Activated naive CD4-positive, alpha-beta T cell treated with anti-CD3 and anti-CD28 coated beads, Interleukin-2, amount 10 ng/mL, durations not matched to agents 7 days and 5 days (primary cell): ENCODE measurements at places on chromosomes 12 and 14.
A peak's percentile ranks its signal among the peaks of the same experiment; 100 is the strongest.

GRCh38 chr14:39267608-39268005, 33.9 kb downstream of the MIA2 start:
- peak; percentile 29 for DNase-seq
- peak overlapping the region; percentile 94 for H3K27ac ChIP-seq
- peaks cover 57% of the 10 kb centered on the region for H3K4me1 ChIP-seq
- H3K27me3 ChIP-seq, result no peaks in the 10 kb centered on the region

DNA sequence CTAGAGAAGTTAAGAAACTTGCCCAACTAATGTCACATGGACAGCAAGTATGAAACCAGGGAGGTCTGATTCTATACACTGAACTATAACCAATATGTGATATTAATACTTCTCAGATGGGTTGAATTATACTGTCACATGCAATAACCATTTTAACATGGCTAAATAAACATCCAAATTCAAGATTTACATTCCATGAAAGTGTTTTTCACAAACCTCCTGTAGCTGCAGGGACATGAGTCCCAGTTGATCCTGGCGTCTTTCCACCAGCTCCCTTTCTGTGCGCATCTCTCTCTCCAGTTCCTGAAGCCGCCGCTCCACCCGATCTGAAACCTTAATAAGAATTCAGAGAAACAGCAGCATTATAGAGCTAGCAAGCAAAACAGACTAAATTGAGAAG, 79.0 kb downstream of the CEP128 start:
- no peak for DNase-seq
- H3K36me3 ChIP-seq, result peaks cover 15% of the 10 kb centered on the region
- H3K4me1 ChIP-seq, result no peaks in the 10 kb centered on the region
- no peaks in the 10 kb centered on the region for H3K27me3 ChIP-seq
- H3K4me3 ChIP-seq, result no peak overlapping the region

DNA sequence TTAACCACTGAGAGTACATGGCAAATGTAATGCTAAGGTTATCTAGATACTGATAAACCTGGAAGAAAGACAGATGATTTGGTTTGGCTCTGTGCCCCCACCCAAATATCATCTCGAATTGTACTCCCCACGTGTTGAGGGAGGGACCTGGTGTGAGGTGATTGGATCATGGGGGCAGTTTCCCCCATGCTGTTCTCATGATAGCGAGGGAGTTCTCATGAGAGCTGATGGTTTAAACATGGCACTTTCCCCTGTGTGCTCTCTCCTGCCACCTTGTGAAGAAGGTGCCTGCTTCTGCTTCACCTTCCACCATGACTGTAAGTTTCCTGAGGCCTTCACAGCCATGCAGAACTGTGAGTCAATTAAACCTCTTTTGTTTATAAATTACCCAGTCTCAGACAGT, 14.2 kb downstream of the NOXRED1 start:
- H3K36me3 ChIP-seq, result no peaks in the 10 kb centered on the region
- H3K4me1 ChIP-seq, result peaks cover 14% of the 10 kb centered on the region

GRCh38 chr12:132026061-132026795, 76.5 kb downstream of the EP400 start:
- no peak overlapping the region for H3K4me3 ChIP-seq
- H3K4me1 ChIP-seq, result no peaks in the 10 kb centered on the region
- H3K36me3 ChIP-seq, result peaks cover 54% of the 10 kb centered on the region
- DNase-seq, result no peak

DNA sequence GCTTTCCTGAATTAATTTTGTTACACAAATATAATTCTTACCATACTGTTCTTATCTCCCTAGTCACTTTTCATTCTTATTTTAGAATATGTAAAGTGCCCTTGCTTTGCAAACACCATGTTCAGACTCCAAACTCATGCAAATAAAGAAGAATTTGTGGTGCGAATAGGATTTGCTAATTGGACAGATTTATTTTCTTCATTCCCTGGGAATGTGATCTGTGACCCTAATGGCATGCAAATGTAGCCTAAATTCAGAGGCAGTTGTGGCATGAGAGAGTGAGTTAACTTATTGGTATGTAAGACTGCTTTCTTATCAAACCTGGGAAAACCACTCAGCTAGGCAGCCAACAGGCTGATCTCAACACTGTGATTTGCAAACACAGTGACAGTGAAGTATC, 10.0 kb downstream of the CAPZA3 start:
- H3K27me3 ChIP-seq, result no peaks in the 10 kb centered on the region
- no peak overlapping the region for H3K4me3 ChIP-seq
- DNase-seq, result no peak
- H3K27ac ChIP-seq, result no peak overlapping the region
- no peaks in the 10 kb centered on the region for H3K4me1 ChIP-seq

- no peak overlapping the region for H3K4me3 ChIP-seq
- no peak overlapping the region for H3K27ac ChIP-seq
- H3K36me3 ChIP-seq, result no peaks in the 10 kb centered on the region
- H3K27me3 ChIP-seq, result peaks cover 9% of the 10 kb centered on the region
- peaks cover 20% of the 10 kb centered on the region for H3K4me1 ChIP-seq
- DNase-seq, result no peak
These were observed 142.8 kb upstream of the TMCC3 start for GRCh38 chr12:94793191-94793595.
